Glutamatergic neuron (in vitro differentiated cells): ENCODE measurements at places on chromosomes 16 and 17. TPM values are rescaled to one million over a fixed set of nuclear protein-coding genes. Genes with fewer than 3 reads are reported as not detected.

GRCh38 chr17:69606142-69606800, 191.8 kb downstream of the MAP2K6 start:
- peaks cover 2% of the 10 kb centered on the region for H3K4me1 ChIP-seq
- H3K27me3 ChIP-seq: no peaks in the 10 kb centered on the region
- H3K4me3 ChIP-seq: no peak overlapping the region
- H3K27ac ChIP-seq: no peak overlapping the region
- H3K36me3 ChIP-seq: no peaks in the 10 kb centered on the region

- no peak overlapping the region for H3K4me3 ChIP-seq
- no peaks in the 10 kb centered on the region for H3K4me1 ChIP-seq
- peaks cover 3% of the 10 kb centered on the region for H3K27me3 ChIP-seq
- H3K27ac ChIP-seq: no peak overlapping the region
- DNase-seq: no peak
Observed at GRCh38 chr17:33667052-33667509, 374.0 kb upstream of the ASIC2 start.

DNA sequence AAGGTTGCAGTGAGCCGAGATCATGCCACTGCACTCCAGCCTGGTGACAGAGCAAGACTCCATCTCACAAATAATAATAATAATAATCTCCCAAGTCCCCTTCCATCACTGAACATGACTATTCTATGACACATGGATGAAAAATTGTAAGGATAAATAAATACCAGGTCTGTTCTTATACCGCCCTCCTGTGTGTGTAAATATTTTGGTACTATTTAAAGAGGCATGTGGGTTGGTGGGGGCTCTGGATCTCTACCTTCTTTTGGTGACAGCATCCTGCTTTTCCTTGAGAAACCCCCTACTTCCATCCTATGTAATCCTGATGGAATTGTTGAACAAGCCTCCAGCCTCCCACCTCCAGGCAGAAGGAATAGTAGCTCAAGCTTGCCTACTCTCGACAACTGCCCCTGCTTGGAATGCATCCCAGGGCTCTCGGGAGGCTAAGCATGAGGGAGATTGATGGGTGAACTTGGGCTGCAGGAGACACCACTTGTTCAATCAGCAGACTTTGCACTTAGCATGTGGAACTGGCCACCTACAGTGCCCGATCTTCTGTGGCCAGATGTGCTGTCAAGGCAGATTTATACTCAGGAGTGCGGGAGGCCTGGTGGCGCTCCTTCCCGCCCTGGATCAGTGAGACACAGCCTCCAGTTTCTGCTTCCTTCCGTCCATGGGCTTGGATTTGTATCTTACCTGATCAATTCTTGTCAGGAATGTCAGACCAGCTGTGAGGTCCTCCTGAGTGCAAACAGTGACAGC, 287.4 kb downstream of the SLC39A11 start:
- H3K27me3 ChIP-seq: no peaks in the 10 kb centered on the region
- H3K27ac ChIP-seq: no peak overlapping the region
- DNase-seq: no peak
- H3K4me1 ChIP-seq: no peaks in the 10 kb centered on the region

GRCh38 chr17:57468932-57469775, 212.8 kb downstream of the MSI2 start:
- H3K4me3 ChIP-seq: no peak overlapping the region
- DNase-seq: no peak
- peaks cover 8% of the 10 kb centered on the region for H3K27me3 ChIP-seq

CES2 gene
- total RNA-seq: 38.6 TPM

DNA sequence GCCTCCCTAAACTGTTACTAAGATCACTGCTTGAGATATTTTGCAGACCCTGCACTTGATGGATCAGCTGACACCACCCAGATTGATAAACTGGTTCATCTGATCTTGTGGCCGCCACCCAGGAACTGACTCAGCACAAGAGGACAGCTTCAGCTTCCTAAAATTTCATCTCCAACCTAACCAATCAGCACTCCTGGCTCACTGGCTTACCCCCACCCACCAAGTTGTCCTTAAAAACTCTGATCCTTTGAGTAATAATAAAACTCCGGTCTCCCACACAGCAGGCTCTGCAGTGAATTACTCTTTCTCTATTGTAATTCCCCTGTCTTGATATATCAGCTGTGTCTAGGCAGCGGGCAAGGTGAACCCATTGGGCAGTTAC, 174.8 kb downstream of the UTP18 start:
- no peaks in the 10 kb centered on the region for H3K4me1 ChIP-seq
- no peaks in the 10 kb centered on the region for H3K27me3 ChIP-seq
- no peak for DNase-seq

DNA sequence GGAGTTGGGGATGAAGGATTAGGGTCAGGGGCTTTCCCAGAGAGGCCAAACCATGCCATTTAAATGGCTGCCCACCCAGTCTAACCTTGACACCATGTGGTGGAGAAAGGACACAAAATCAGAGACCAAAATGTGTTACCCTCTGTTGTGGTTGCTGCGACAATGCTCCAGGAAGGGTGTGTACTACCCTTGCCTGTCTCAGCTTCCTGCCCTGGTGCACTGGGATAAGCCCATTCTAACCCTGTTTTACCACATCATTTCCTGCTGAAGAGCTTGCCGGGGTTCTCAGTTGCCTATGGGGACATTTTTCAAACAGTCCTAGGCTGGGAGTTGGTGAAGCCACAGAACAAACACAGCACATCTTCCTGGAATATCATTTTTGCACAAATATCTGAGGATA, 4.9 kb downstream of the OR4D1 start:
- H3K4me3 ChIP-seq: no peak overlapping the region
- peaks cover 4% of the 10 kb centered on the region for H3K4me1 ChIP-seq
- no peak overlapping the region for H3K27ac ChIP-seq
- H3K27me3 ChIP-seq: peaks cover 8% of the 10 kb centered on the region
- DNase-seq: no peak

DNA sequence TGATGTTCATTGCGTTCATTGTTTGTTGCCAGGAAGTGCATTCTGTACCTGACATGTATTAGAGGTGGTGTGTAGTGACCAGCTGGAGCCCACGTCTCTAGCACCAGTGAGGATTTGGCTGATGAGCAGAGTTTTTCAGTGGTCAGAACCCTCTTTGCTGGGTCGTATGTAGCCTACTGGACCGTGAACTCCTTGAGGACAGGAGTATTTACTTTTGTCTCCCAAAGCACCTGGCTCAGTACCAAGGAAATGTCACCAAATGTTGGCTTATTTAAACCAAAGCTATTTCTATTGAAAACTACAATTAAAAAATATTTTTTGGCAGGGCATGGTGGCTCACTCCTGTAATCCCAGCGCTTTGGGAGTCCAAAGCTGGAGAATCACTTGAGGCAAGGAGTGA, 262.7 kb downstream of the SNX29 start:
- H3K36me3 ChIP-seq: peaks cover 6% of the 10 kb centered on the region
- no peak for DNase-seq
- H3K4me1 ChIP-seq: peaks cover 18% of the 10 kb centered on the region
- H3K27ac ChIP-seq: no peak overlapping the region
- no peaks in the 10 kb centered on the region for H3K27me3 ChIP-seq

GNGT2 gene
- not detected for total RNA-seq

DNA sequence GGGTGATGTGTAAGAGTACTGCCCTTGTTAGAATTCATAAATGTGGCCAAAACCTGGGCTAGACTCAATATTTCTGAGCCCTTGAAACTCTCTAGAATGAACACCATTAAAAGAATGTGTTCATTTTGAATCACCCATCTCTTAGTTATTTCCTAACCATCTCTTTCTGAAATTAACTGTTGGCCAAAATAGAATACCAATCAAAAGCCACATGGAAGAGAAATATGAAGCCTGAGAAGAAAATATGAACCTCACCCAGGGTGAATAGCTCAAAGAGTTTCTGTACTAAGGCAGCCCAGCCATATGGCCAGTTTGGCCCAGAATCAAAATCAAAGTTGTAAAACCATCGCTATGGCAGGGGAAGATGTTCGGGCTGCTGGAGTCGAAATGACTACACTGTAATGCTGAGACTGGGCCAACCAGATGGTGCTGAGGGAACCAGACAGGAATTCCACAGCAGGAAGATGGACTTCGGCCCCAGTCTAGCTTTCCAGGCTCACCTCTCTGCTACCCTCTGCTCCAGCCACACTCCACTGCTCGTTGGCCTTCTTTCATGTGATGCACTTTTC, 154.3 kb upstream of the ZFHX3 start:
- H3K36me3 ChIP-seq: no peaks in the 10 kb centered on the region
- no peak for DNase-seq
- no peaks in the 10 kb centered on the region for H3K27me3 ChIP-seq
- H3K4me1 ChIP-seq: no peaks in the 10 kb centered on the region
- no peak overlapping the region for H3K27ac ChIP-seq

GRCh38 chr16:4536391-4537106, 2.0 kb downstream of the CDIP1 start:
- H3K36me3 ChIP-seq: peaks cover 18% of the 10 kb centered on the region
- H3K4me1 ChIP-seq: peaks cover 13% of the 10 kb centered on the region
- no peak for DNase-seq
- peaks cover 8% of the 10 kb centered on the region for H3K27me3 ChIP-seq

DNA sequence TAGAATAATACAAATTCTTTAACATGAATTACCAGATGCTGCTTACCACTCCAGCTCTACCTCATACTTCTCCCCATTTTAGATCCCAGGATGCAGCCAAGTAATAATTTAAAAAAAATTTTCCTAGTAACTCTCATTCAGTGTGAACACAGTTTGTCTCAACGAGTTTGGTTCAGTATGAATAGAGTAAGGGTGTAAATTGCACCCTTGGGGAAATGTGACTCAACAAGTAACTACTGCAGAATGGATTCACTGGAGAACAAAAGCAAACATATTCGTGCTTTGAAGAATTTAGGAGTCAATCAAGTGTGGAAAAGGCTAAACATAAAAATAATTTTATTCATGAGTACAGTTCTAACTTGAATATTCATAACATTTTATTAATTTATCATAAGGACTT, 23.0 kb downstream of the KCNJ16 start:
- H3K27ac ChIP-seq: no peak overlapping the region
- H3K4me1 ChIP-seq: no peaks in the 10 kb centered on the region
- no peaks in the 10 kb centered on the region for H3K27me3 ChIP-seq

GRCh38 chr16:86808863-86809444, 230.6 kb downstream of the FOXL1 start:
- no peaks in the 10 kb centered on the region for H3K4me1 ChIP-seq
- no peak overlapping the region for H3K27ac ChIP-seq
- H3K27me3 ChIP-seq: peaks cover 5% of the 10 kb centered on the region
- no peak for DNase-seq
- H3K4me3 ChIP-seq: no peak overlapping the region

TMEM204 gene
- 0.22 TPM for total RNA-seq

DNA sequence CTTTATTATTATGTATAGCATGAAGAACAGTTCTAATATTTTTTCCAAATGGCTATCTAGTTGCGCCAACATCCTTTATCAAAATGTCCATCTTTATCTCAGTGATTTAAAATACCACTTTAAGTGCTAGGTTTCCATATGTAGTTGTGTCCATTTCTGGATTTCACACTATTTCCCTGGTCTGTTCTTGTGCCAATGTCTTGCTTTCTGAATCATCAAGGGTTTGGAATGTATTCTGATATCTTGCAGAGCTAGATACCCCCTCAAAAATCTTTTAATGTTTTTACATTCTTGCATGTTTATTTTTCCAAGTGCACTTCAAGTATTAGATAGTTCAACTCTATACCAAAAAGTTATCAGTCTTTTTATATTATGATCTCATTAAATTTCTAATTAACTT, 14.3 kb downstream of the MBTD1 start:
- no peaks in the 10 kb centered on the region for H3K4me1 ChIP-seq
- no peak for DNase-seq

- H3K27me3 ChIP-seq: no peaks in the 10 kb centered on the region
- no peak for DNase-seq
- peaks cover 2% of the 10 kb centered on the region for H3K4me1 ChIP-seq
- no peaks in the 10 kb centered on the region for H3K36me3 ChIP-seq
- no peak overlapping the region for H3K4me3 ChIP-seq
Observed at GRCh38 chr17:19296786-19297778, 59.9 kb downstream of the EPN2 start.

XYLT1 gene
- total RNA-seq: 18.4 TPM

NPIPB8 gene
- total RNA-seq: not detected

DNA sequence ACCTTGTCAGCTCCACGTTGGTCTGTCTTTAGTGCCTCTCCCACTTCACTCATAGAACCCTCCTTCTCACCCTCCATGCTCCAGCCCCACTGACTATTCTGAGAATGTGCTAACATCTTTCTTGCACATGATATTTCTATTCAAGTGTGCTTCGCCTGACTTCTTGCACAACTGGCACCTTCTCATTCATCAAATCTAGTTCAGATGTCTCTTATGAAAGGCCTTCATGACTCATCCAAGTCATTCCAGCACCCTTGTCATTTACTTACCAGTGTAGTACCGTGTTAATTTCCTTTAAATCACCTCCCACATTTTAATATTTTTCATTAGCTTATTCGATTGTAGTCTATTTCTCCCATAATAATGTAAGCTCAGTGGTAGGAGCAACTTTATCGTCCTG, 197.8 kb upstream of the PIRT start:
- H3K27me3 ChIP-seq: peaks cover 1% of the 10 kb centered on the region
- H3K4me1 ChIP-seq: no peaks in the 10 kb centered on the region
- H3K36me3 ChIP-seq: peaks cover 5% of the 10 kb centered on the region
- H3K4me3 ChIP-seq: no peak overlapping the region

SYCE1L gene
- 12.8 TPM for total RNA-seq

GRCh38 chr17:6998855-6999508, 3.1 kb downstream of the ALOX12 start:
- DNase-seq: no peak
- peaks cover 9% of the 10 kb centered on the region for H3K27me3 ChIP-seq
- H3K4me3 ChIP-seq: peak overlapping the region; percentile 37
- peaks cover 16% of the 10 kb centered on the region for H3K36me3 ChIP-seq

DNA sequence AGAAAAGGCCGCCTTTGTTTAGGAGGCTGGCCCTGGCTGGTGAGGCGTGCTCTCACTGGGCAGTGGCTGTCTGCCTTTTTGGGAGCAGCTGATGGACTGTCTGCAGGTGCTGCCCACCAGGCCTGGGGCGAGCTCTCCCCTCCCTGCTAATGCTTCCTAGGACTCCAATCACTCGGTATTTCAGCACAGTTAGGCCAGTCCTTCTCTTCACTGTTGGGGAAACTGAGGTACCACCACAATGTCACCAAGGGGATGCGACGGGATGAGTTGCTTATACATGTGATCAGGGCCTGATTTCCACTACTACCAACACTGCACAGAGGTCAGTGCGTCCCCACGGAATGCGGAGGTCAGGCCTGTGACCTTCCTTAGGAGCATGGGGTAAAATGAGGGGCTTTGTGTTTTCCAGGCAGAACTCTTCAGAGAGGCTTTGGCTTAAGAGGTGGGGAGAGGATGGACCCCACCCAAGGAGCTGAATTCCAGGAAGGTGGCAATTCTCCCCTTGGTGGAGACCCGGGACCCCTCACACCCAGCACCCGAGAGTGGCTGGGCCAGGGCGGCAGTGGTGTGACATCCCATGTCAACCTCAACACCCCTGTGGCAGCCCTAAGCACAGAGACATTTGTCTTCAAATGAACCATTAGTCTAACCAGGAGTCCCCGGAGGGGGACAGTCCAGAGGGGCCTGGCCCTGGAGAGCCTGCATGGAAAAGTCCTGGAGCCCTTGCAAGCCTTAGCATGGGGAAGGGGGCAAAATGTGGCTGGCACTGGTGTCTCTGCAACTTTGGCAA, 86.4 kb downstream of the N4BP1 start:
- no peaks in the 10 kb centered on the region for H3K4me1 ChIP-seq
- DNase-seq: no peak
- peaks cover 6% of the 10 kb centered on the region for H3K27me3 ChIP-seq
